Activated T-cell treated with anti-CD3 and anti-CD28 coated beads, Interleukin-2, amount 50 U/mL, for 24 hours (primary cell): ENCODE measurements at places on chromosomes 3 and 15.

DNA sequence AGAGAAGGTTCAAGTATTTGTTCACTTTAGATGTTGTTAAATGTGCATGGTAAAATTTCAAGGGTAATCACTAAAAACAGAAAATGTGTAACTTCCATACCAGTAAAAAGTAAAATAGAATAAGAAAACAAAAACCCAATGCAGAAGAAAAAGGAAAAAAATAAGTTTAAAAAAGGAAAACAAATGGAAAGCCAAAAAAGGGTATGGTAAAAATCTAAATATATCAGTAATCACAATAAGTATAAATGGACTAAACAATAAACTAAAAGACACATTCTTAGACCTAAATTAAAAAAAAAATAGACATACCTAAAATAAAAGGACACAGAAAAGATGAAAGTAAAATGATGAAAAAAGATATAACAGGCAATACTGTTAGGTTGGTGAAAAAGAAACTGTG, 9.5 kb upstream of the CLN6 start:
- no peak for DNase-seq

- DNase-seq, result no peak
Observed at GRCh38 chr3:81580355-81580754, 181.1 kb downstream of the GBE1 start.

GRCh38 chr15:55800216-55800615, 57.3 kb upstream of the PRTG start:
- no peak for DNase-seq

GRCh38 chr3:10740954-10741353, 75.1 kb upstream of the SLC6A11 start:
- DNase-seq, result no peak

DNA sequence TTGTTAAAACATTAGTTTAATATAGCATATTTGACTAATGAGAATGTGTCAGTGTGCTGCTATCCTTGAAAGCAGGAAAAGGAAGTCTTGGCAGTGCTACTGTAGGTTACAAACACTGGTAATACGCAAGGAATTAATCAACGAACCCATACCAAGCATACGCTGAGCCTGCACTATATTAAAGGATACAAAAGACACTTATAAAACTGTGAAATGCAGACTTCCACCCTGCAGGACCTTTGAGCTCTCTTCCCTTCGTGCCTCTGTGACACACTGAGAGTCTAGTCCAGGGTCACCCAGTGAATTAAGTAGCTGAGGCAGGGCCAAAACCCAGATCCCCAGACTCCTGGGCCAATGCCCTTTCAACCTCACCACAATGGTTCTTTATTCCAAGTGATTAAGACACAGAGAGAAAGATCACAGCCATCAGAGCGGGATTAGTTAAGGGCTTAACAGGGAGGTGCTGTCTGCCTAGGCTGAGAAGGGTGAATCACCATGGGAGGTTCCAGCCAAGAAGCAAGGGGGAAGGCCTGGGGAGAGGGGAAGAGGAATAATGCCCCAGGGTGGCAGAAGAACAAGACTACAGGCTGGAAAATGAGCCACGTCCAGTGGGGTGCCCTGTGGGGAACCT, 6.8 kb downstream of the ANXA2 start:
- DNase-seq, result no peak
